ENCODE measurements at places on chromosomes 7 and 10.

DNA sequence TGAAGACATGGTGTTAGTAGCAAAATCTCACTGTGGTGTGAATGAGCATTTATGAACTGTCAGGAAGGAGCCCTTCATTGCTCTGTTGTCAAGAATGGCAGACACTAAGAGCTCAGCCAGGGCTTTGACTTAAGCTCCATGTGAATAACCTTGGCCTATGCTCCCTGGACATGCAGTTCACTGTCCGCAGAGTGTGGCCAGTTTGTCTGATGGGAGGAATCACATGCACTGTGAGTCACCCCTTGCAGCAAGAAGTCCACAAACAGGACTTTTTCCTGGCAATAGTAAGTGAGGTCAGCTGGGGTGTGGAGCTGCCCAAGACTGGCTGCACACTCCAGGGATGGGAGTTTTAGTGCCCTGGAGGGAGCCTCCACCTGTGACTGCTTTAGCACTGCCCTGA, 49.5 kb downstream of the ZNF37A start:
- DNase-seq = no peak

- no peak for DNase-seq
Observed at GRCh38 chr10:29041616-29042015, 247.3 kb upstream of the LYZL1 start.

DNA sequence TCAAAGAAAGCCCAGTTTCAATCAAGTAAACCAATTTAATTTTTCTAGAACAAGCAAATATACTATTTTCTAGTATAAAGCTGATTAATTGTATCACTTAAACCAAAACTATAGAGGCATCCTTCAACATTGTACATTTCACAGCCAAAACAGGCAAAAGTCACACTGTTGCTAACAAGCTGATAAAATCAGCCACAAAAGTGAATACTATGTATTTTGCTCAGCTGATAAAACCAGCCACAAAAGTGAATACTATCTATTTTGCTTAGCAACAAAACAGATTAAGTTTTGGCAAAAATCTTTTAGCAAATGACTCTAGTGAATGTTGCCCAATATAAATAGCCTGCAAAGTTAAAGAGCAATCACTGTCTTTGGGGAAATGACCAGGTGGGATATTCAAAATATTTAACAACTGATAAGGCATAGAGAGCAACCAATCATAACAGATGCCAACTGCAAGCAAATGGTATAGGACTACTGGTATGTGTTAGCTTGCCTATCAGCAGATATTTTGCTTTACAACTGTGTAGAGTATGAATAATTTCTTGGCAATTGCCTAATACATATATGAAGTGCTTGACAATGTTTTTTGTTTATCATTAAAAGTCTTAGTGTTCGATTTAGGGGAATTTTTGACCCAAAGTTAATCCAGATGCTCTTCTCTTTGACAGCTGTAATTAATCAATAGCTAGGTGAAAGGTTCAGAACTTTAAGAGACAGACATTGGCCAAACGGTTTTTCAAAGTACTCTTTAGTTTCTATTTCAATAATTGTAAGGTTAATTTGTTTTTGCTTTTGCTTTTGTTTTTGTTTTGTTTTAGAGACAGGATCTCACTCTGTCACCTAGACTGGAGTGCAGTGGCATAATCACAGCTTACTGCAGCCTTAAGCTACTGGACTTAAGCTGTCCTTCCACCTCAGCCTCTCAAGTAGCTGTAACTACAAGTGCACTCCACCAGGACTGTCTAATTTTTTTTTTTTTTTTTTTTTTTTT, 44.4 kb upstream of the SP4 start:
- no peak for DNase-seq

DNA sequence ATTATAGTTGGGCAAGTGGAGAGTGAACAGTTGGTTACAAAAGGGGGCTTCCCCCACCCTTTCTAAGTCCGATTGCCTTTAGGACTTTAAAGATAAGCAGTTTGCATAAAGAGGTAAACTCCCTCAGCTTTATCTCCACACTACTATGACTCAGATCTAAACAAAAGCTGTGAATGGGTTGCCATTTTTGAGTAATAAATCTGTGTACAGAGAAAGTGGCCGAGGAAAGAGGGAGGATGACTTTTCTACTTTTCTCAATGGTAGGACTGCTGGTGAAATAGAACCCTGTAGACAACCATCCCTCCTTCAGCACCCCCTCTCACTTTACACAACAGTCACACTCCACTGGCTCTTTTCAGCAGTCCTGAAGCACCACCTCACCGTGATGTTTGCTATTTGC, 71.2 kb downstream of the DNMBP start:
- DNase-seq = no peak

GRCh38 chr7:108592646-108593201, 23.1 kb downstream of the DNAJB9 start:
- DNase-seq = no peak

All from activated gamma-delta T cell treated with Interleukin-2 at 50 U/mL for 16 hours (primary cell).